ENCODE measurements at places on chromosomes 7 and 10. TPM values are rescaled to one million over a fixed set of nuclear protein-coding genes. Genes with fewer than 3 reads are reported as not detected.

GRCh38 chr7:78184299-78184698 lies 385.7 kb downstream of the PHTF2 start:
- DNase-seq, result no peak

GRCh38 chr7:22252936-22253536 lies 103.9 kb downstream of the RAPGEF5 start:
- no peak for DNase-seq

GRCh38 chr7:38585572-38586354 lies 45.4 kb downstream of the AMPH start:
- no peak for DNase-seq

- no peak for DNase-seq
Measured at GRCh38 chr7:135204341-135204749, 7.0 kb downstream of the WDR91 start.

- no peak for DNase-seq
Measured at GRCh38 chr7:1729773-1730172, 59.7 kb downstream of the ELFN1 start.

- DNase-seq, result no peak
Measured at GRCh38 chr10:11697718-11698527, 44.3 kb upstream of the ECHDC3 start.

DNA sequence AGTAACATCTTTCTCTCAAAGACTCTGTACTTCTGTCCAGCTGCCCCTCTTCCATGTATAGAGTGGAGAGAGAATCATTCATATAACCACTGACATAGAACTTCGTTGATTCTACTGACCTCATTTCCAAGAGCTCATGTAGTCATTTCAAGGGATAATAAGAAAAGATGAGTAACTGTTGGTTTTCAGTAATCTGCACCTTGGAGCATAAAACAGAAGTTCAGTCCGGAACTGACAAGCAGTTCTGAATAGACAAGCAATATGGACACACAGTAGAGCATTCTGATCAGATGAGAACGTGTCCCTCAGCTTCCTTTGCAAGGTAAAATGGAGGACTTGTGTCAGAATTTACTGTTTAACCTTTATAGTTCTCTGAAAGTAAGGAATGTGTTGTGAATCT lies 847.1 kb downstream of the REEP3 start:
- DNase-seq, result no peak

DNA sequence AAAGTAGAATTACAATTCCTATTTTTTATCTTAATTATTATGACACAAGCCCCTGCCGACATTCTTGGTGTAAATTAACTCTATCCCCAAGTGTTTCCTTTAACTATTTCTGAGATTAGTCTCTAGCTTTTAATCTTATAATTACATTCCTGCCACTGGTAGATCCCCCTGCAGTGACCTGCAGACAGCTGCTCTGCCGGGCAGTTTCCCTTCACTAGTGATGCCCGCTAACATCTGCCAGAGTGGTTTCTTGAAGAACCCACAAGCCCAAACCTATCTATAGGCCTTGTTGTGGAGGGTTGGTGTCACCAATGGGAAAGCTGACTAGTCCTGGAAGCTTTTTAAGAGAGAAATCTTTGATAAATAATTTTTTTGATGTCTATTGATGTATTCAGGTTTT lies 50.0 kb downstream of the ADAM22 start:
- DNase-seq, result no peak

The GPR26 gene
- total RNA-seq, result not detected

The OLAH gene
- 2.0 TPM for total RNA-seq

The ITGB8 gene
- 6.1 TPM for total RNA-seq

The SPDYE9 gene
- not detected for total RNA-seq

The GIMAP8 gene
- 22.0 TPM for total RNA-seq
